Fibroblast of skin of abdomen (primary cell): ENCODE measurements at places on chromosomes 6 and 20.
A peak's percentile ranks its signal among the peaks of the same experiment; 100 is the strongest.

- no peak for DNase-seq
Observed at GRCh38 chr20:63402181-63402859, 41.2 kb upstream of the CHRNA4 start.

GRCh38 chr6:19479551-19479950 is 357.6 kb upstream of the ID4 start:
- no peak for DNase-seq

GRCh38 chr20:61430228-61430624 is 178.2 kb downstream of the CDH4 start:
- no peak for DNase-seq

GRCh38 chr20:328027-328974 is 2.9 kb downstream of the SOX12 start:
- DNase-seq: no peak

DNA sequence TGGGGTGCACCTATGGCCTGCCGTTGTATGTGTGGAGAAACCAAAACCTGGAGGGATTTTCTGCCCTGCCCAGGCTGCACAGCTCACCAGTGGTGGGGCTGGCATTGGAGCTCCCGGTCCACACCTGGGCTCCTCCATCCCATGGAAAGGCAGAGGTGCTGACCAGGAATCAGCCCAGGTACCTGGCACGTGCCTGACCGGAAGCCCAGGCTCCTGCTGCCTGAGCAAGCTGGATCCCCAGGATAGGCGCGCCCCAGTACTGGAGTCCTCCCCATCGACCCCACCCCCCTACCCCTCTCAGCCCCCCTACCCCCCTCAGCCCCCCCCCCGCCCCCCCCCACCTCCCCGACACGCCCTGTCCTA is 39.9 kb upstream of the HMGA1 start:
- DNase-seq: no peak

GRCh38 chr20:62702895-62703852 is 5.5 kb upstream of the NTSR1 start:
- DNase-seq: peak; percentile 88
